ENCODE measurements at places on chromosomes 16 and 17. TPM values are rescaled to one million over a fixed set of nuclear protein-coding genes. Genes with fewer than 3 reads are reported as not detected.
A peak's percentile ranks its signal among the peaks of the same experiment; 100 is the strongest.

The CTDNEP1 gene
- 119 TPM for total RNA-seq

The EFNB3 gene
- total RNA-seq = 0.19 TPM

The PRSS27 gene
- total RNA-seq = 1.4 TPM

The C16orf74 gene
- total RNA-seq = 3.1 TPM

The CRYBA1 gene
- not detected for total RNA-seq

GRCh38 chr16:82621781-82622180, 5.0 kb upstream of the CDH13 start:
- no peak overlapping the region for H3K4me3 ChIP-seq
- H3K27me3 ChIP-seq = peaks cover 9% of the 10 kb centered on the region
- no peak for DNase-seq
- H3K27ac ChIP-seq = no peak overlapping the region
- H3K36me3 ChIP-seq = no peaks in the 10 kb centered on the region

- peaks cover 83% of the 10 kb centered on the region for H3K4me1 ChIP-seq
- peak within 1 kb of the TSS; percentile 81 for H3K27ac ChIP-seq
- no peaks in the 10 kb centered on the region for H3K27me3 ChIP-seq
- peak within 1 kb of the TSS; percentile 96 for H3K4me3 ChIP-seq
- peak; percentile 90 for DNase-seq
Measured at GRCh38 chr17:81512562-81513371, at the start of gene ACTG1. Gene ACTG1, minus strand, starts transcription at chr17:81512799. Its CDS starts 445 bp downstream, at chr17:81512354.

DNA sequence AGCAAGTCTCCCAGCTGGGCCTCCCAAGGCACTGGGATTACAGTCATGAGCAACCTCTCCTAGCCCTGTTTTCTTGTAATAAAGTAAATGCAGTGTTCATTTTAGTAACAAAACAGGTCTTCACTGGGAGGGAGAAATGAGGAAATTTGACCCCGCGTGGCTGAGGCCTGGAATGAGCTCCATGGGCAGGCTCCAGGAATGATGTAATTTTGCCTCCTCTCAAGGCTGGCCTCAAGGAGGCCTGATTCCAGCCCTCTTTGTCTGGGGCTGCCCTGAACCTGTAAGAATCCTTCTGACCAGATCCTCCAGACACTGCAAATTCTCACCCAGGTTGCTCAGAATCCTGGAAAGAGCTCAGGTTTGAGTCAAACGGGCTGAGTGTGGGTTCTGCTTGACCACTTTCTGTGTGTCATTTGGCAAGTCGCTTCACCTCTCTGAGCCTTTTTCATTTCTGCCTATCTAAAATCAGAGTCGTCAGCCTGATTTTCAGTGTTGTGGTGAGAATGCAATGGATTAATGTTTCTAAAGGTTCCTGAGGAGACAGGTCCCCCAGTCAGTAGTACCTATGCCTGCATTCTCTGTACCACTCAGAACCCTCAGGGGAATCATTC, 57.1 kb downstream of the RAB11FIP4 start:
- H3K36me3 ChIP-seq = no peaks in the 10 kb centered on the region
- H3K27me3 ChIP-seq = no peaks in the 10 kb centered on the region
- H3K27ac ChIP-seq = no peak overlapping the region
- no peak overlapping the region for H3K4me3 ChIP-seq
- H3K4me1 ChIP-seq = no peaks in the 10 kb centered on the region

- H3K4me1 ChIP-seq = no peaks in the 10 kb centered on the region
- H3K27ac ChIP-seq = no peak overlapping the region
- no peak overlapping the region for H3K4me3 ChIP-seq
- no peaks in the 10 kb centered on the region for H3K27me3 ChIP-seq
- no peak for DNase-seq
Measured at GRCh38 chr17:74245145-74245831, 28.7 kb upstream of the DNAI2 start.

- no peak overlapping the region for H3K27ac ChIP-seq
- H3K36me3 ChIP-seq = peaks cover 65% of the 10 kb centered on the region
- no peaks in the 10 kb centered on the region for H3K4me1 ChIP-seq
- no peaks in the 10 kb centered on the region for H3K27me3 ChIP-seq
Measured at GRCh38 chr16:67441271-67441753, 10.4 kb downstream of the HSD11B2 start.

DNA sequence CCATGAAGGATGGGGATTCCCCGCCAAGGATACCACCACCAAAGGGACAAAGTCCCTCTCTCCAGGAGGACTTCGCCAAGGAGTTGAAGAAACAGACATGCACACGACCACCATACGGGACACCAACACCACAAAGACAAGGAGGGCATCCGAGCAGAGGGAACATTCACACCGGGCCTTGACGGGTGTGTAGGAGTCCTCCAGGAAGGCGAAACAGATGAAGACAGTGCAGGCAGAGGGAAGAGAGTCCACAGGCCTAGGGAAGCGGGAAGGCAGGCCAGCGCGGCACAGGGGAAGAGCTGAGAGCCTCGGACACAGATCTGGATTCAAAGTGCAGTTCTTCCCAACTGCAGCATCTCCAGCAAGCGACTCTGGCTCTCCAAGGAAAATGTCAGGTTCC, 10.8 kb downstream of the COTL1 start:
- H3K27ac ChIP-seq = peak overlapping the region; percentile 79
- H3K36me3 ChIP-seq = peaks cover 5% of the 10 kb centered on the region
- peaks cover 99% of the 10 kb centered on the region for H3K4me1 ChIP-seq
- DNase-seq = no peak
- no peaks in the 10 kb centered on the region for H3K27me3 ChIP-seq
- H3K4me3 ChIP-seq = peak overlapping the region; percentile 5

DNA sequence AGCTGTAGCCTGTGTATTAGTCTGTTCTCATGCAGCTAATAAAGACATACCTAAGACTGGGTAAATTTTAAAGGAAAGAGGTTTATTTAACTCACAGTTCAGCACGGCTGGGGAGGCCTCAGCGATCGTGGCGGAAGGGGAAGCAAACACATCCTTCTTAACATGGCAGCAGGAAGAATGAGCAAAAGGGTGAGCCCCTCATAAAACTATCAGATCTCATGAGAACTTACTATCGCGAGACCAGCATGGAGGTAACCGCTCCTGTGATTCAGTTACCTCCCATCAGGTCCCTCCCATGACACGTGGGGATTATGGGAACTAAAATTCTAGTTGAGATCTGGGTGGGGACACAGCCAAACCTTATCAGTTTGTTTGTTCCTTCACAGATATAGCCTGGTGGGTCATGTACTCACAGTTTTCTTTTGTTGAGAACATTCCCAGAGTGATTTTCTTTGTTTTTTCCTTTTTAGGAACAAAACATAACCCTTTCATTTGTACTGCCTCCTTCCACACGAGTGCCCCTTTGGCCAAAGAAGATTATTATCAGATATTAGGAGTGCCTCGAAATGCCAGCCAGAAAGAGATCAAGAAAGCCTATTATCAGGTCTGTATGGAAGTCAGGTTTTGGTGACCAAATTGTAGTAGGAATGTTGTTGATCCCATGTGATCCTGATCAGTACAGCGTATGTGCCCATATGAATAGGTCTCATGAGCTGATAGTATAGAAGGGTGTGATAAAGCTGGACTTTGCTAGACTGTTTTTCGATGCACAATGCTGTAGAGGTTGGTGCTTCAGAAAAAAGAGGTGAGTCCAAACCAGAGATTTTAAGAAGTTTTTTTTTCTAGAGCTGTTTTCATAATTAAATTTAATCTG, 8.5 kb downstream of the DNAJA3 start:
- H3K27ac ChIP-seq = no peak overlapping the region
- no peak for DNase-seq
- no peaks in the 10 kb centered on the region for H3K4me1 ChIP-seq
- no peak overlapping the region for H3K4me3 ChIP-seq
- H3K27me3 ChIP-seq = no peaks in the 10 kb centered on the region

DNA sequence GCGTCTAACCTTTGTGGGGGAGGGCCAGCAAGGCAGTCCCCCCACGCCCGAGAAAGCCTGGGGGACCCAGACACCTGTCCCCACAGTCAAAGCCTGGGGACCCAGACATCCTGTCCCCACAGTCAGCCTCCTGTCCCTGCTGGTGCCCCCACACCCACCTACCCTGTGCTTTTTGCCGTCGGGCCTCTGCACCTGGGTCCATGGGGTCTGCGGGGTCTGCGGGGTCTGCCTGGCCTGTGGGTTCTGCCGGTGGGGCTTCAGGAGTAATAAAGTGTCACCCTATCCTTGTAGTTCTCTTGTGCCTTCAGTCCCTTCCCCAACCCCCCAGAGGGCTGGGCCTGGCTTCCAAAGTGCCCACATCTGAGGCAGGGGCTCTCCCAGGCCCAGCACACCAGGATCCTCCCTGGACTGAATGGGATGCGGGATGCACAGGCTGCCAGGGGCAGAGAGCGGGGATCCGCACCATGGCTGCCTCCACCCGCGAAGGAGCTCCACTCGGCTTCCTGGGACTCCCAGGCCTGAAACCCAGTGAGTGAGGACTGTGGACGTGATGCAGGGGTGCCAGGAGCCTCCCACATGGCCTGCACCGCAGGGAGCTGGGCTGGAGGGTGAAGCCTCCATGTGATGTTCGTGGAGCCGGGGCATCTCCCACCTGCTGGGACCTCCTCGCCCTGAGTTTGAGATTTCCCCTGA, 16.3 kb upstream of the DPEP1 start:
- H3K4me1 ChIP-seq = peaks cover 8% of the 10 kb centered on the region
- no peaks in the 10 kb centered on the region for H3K27me3 ChIP-seq
- no peak overlapping the region for H3K27ac ChIP-seq
- H3K4me3 ChIP-seq = no peak overlapping the region

DNA sequence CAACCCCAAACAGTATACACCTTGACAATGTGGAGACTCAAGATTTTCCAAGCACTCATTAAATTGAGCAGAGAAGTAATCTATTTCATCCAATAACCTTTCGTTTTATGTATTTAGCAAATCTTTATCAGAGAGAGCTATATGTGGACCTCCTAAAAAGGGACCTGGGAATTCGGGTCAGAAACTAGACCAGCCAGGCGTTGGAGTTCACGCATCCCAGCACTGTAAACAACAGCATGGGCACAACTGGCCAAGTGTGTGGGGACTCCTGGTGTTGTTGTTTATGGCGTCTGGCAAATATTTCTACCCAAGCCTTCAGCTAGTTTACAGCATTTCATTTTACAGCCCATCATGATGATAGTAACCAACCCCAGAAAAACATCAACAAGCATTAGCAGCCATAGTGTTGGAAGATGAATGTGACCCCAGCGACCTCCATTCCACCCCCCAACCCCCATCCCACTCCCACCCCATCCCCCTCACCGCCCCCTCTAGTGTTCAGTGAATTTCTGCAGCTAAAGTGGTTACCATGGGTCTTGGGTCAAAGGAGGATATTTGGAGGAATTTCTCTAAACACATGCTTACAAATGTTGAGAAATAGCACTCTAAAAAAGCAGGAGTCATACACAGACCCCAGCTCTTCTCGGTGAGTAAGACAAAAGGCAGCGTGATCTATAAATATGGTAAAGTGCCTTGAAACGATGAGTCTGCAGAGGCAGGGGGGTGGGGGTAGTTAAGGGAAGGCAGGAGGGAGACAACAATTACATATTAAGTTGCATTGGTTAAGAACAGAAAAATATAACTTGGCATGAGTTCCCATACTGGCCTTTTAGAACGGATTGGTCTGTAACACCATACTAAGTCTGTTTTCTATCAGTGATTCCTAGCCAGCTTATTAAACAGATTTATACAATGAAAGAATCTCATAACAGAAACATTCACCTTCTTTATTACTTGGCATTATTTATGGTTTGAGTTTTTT, 91.4 kb upstream of the TBX2 start:
- no peak overlapping the region for H3K27ac ChIP-seq
- H3K27me3 ChIP-seq = no peaks in the 10 kb centered on the region
- no peak overlapping the region for H3K4me3 ChIP-seq
- DNase-seq = no peak

GRCh38 chr16:1066584-1067172, 5.9 kb upstream of the SSTR5 start:
- H3K4me1 ChIP-seq = no peaks in the 10 kb centered on the region
- H3K27ac ChIP-seq = no peak overlapping the region
- no peak for DNase-seq
- no peak overlapping the region for H3K4me3 ChIP-seq
- H3K36me3 ChIP-seq = no peaks in the 10 kb centered on the region
- no peaks in the 10 kb centered on the region for H3K27me3 ChIP-seq

DNA sequence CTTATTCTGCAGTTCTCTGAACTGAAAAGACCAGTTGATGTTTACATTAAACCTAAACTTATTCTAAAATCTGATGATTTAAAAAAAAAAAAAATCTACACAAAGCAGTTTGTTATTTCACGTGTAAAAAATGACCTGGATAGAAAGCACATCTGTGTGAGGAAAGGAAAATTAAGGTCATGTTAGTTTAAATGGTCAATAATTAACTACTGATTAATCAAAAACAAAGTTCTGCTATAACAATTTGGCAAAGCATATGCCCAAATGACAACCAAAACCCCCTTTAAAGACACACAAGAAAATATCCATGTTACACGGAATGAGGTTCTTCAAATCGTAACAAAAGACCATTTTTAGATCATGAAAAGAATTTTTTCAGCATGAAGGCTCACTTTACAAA, 30.4 kb downstream of the CACNG1 start:
- DNase-seq = no peak
- no peak overlapping the region for H3K4me3 ChIP-seq
- peaks cover 4% of the 10 kb centered on the region for H3K36me3 ChIP-seq

GRCh38 chr17:7260151-7260550, 2.1 kb downstream of the CLDN7 start:
- H3K36me3 ChIP-seq = peaks cover 35% of the 10 kb centered on the region

GRCh38 chr17:79878329-79878947, 39.2 kb upstream of the CBX4 start:
- H3K36me3 ChIP-seq = no peaks in the 10 kb centered on the region
- no peak overlapping the region for H3K4me3 ChIP-seq
- H3K27ac ChIP-seq = no peak overlapping the region
- no peak for DNase-seq

DNA sequence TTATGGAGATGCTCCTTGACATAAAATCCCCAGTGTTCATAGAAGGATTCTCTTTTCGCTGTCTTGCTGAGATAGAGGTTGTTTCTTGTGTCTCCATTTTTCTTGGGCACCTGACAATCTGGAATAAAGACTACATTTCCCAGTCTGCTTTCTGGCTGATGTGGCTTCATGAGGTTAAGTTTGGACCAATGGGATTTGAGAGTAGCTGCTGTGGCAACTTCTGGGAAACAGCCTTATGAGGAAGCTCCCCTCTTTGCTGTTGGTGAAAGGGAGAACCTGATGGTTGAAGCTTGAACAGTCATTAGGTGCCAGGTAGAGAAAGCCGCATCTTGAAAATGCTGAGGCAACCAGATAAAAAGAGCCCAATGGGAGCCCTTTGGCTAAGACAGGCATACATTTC, 24.4 kb downstream of the HS3ST4 start:
- no peak for DNase-seq
- H3K27ac ChIP-seq = no peak overlapping the region
- no peak overlapping the region for H3K4me3 ChIP-seq
- H3K4me1 ChIP-seq = no peaks in the 10 kb centered on the region
- H3K36me3 ChIP-seq = no peaks in the 10 kb centered on the region
- peaks cover 13% of the 10 kb centered on the region for H3K27me3 ChIP-seq
